Naive thymus-derived CD4-positive, alpha-beta T cell (primary cell): ENCODE measurements at places on chromosomes 6 and 20. TPM values are rescaled to one million over a fixed set of nuclear protein-coding genes. Genes with fewer than 3 reads are reported as not detected.

Gene KCNK16
- polyA plus RNA-seq, result not detected

Gene PNPLA1
- not detected for polyA plus RNA-seq

Gene C6orf52
- 1.3 TPM for polyA plus RNA-seq

Gene NKAPL
- 0.21 TPM for polyA plus RNA-seq

Gene FNDC11
- polyA plus RNA-seq, result 0.22 TPM

Gene RNF114
- 130 TPM for polyA plus RNA-seq

Gene RFX6
- polyA plus RNA-seq, result not detected

Gene GPX5
- polyA plus RNA-seq, result not detected
